ENCODE measurements at places on chromosomes 3 and 15.

DNA sequence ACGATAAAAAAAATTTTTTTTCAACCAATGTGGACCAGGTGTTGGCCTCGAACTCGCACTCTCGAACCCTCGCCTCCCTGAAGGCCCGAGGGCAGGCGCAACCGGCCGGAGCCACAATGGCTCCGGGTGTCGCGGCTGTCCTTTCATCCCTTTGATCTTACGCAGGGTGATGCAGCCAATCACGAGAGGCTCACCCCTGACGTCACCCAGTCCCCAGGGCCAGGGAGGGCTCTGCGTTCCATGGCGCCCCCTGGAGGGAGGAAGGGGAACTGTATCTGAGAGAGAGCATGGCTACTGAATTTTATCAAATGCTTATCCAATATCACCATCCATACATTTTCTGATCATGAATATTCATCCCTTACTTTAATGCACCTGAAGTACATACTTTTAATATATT lies 15.4 kb upstream of the GMNC start:
- DNase-seq: no peak

DNA sequence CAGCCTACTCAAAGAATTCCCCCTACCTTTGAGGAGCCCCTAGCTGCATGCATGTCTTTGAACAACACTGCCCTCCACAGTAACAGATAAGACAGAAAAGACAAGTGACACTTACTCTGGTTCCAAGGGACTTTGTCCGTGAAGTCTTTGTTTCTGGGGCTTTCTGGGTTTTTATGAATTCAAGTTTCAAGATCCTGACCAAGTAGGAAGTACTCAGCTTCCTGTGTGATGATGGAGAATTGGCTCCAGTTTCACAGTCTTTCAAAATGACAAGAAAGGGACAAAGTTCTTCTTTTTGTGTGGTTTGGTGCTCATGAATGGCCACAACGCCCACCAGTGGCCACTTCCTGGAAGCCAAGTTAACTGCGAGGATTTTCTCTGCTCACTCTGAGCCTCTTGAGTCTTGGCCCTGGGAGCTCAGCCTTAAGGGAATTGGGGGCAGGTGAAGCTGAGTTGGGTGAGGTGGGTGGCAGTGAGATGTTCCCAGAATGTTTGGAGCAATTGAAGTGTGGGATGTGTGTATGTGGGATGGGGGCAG lies at the start of gene CCR1:
Gene CCR1, minus strand, starts transcription at position 147 of the 538 bp plus-strand sequence. CDS start 4,000 bp downstream, outside the sequence.
- DNase-seq: no peak

- DNase-seq: no peak
These were observed 2.3 kb downstream of the SUCNR1 start for GRCh38 chr3:151875759-151876158.

GRCh38 chr15:77966540-77967234 lies 110.8 kb downstream of the TBC1D2B start:
- peak; percentile 42 for DNase-seq

DNA sequence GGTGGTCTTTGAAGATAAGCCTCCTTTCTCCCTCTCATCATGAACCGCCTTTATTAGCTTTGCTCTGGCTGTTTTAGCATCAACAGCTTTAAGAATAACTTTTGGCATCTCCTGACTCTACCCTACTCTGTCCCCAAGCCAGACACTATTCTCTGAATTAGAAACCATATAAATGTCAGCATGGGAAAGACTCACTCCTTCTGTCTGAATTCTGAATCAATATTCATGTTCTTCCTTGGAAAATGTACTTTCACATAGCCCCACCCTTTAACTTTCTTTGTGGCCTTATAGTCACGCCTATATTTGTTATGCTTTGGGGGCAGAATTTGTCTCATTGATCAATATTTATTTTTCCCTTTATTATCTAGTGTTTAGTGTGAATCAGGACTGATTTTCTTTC lies 131.7 kb upstream of the NR2E3 start:
- no peak for DNase-seq

- DNase-seq: no peak
These were observed 40.2 kb downstream of the TRANK1 start for GRCh38 chr3:36904641-36905040.

GRCh38 chr3:53753518-53754183 lies 92.6 kb downstream of the CHDH start:
- no peak for DNase-seq

- DNase-seq: no peak
These were observed 106.9 kb upstream of the CD96 start for GRCh38 chr3:111434941-111435622.

GRCh38 chr15:69729167-69729748 lies 276.6 kb downstream of the RPLP1 start:
- DNase-seq: peak; percentile 53

- DNase-seq: no peak
These were observed 370.5 kb downstream of the CTNNB1 start for GRCh38 chr3:41569632-41570305.

DNA sequence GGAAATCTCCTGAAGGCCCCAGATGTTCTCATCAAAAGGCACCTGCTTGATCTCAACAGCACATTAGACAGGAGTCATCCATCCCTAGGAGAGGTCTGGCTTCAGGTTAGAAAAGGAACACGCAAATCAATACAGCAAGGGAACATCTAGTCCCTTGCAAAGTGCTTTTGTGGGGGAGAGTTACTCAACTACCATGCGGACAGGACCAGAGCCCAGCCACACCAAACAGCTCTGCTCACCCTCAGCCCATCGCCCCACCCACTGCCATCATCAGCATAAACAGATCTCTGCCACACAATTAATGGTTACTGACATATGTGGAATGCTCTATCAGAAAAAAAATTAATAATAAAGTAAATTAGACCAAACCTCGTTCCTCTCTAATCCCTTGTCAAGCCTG lies 85.6 kb downstream of the MYLK start:
- DNase-seq: no peak

DNA sequence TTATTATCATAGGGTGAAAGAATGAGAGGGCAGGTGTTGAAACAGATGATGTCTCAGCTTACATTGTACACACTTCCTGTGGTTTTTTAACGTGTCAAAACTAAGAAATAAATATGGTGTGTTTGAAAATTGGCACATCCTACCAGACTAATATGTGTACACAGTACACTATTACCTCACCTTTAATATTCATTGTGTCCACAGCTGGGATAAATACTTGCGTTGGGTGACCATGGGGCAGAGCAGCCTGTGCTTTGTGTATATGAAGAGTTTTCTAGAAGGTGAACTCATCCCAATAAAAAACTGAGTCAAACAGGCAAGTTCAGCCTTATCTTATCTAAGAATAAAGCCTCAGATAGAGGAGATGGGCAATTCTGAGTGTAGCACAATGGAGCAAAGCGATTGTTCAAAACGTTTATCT lies 17.3 kb downstream of the SUCNR1 start:
- no peak for DNase-seq

DNA sequence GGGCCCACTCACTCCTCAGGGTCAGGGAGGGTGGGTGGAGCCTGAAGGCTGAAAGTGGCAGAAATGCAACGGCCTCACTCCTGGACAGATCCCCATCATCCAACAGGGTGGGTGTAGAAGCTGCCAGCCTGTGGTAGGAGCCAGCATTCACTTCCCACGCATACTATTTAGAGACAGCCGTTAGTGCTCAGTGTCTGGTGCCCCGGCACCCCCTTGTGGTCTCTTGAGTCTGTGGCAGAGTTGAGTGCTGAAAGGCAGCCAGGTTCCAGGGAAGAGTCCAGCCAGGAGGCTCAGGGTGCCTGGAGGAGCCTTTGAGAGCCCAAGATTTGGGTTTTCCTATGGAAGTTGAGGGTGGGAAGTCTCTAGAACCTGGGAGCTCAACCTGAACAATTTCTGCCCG lies 2.1 kb upstream of the GNAT1 start:
- DNase-seq: no peak

DNA sequence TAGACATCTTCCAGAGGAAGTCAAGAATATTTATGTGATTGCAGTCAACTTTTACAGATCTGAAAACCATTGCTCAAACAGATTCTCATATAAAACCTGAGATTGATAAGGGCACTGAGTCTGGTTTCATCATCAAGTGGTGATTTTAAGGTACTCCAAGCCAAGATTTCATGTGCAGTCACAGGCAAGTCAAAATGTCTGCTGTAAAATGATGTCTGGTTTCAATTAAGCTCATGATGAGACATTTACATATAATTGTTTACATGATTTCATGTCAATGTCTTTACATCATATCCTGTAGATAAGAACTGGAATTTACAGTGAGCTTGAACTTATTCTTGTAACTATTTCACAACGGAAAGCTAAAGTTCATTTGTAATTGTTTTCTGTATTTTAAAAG lies 1215.5 kb downstream of the ROBO2 start:
- DNase-seq: no peak

DNA sequence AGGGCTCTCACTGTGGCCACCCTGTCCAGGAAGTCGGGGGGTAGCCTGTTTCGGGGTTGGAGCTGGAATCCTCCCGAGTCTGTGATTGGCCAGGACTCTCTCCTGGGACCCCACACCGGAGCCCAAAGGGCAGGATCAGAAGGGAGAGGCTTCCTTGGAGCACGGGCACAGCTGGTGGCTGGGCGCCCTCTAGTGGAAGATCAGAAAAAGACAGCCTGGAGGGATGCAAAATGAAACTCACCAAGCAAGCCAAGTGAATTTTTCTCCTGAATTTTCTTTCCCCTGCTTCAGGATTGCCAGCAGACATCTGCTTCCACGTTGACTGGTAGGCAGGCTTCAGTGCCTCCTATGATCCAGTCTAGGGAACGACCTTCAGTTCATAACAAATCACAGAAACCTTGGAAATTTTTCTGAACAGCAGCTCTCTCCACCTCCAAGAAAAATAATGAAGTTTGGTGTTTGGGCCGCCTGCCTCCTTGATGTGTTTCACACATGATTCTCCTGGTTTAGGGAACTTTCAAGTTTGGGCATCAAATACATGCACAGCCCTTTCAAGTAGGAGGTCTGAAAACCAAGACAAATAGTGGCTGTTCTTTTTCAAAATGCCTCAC lies 224.6 kb downstream of the VPS13C start:
- DNase-seq: peak; percentile 24

GRCh38 chr15:78550815-78551214 lies 10.6 kb downstream of the PSMA4 start:
- no peak for DNase-seq

DNA sequence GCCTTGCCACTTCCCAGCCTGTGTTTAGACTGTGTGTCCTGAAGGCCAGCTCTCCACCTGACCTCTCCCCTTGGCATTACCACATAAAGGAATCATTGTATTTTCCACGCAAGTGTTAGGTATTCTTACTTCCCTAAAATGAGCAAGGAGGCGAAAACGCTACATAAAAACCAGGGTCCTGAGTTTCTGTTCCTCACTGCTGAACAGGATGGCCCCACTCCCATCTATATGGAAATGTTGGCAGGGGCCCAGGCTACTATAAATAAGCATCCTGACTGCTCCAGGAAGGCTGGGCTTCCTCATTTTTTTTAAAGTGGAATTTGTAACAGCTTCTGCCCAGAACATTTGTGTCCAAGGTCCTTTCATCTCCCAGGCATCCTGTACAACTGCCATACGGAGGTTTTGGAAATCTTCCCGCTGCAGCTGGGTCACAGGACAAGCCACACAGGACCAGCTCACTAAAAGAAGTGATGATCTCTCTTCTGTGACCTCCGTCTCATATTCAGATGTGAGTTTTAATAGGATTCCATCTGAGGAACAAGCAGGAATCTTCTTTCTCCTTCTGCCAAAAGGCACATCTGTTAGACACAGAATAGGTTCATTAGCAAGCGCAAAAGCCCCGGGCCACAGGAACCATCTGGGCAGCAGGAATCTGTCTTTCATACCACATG lies 56.4 kb upstream of the LIMD1 start:
- no peak for DNase-seq

GRCh38 chr3:175346573-175347356 lies 487.6 kb downstream of the NAALADL2 start:
- DNase-seq: no peak

- no peak for DNase-seq
These were observed 1.0 kb downstream of the TSC22D2 start for GRCh38 chr3:150409125-150409511.

DNA sequence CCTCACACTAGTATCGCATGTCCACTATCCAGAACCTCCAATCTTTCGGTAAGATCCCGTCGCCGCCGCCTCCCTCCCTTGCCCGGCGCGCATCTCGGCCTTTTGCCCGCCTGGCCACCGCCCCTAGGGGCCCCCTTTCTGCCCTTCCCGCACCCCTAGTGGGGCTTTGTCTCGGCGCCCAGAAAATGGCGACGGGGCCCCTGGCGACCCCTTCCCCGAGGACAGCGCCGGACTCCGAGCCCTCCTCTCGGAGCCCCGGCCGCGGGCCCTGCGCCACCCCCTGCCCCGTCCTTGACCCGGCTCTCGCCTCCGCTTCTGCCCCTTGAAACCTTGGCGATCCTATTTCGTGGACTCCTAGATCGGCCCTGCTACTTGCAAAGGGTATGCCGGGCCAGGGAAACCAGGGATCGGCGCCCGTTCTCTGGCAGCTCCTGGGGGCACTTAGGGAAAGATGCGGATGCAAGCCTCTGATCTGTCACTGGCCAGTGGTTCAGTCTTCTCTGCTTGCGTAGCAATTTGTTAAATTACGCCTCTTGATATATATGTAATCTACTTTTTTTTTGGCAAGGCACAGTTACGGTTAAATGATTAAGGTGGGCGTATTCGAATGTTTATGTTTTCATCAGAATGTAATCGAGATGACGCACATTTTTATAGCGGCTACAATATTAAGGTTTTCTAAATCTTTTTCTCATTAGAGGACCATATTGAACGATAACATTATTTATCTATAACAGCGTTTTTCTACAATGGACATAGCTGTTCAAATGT lies 603 bp downstream of the EIF1B start:
- DNase-seq: no peak

Measured in stimulated activated CD8-positive, alpha-beta memory T cell treated with anti-CD3 and anti-CD28 coated beads, Interleukin-7, amount 100 ng/mL, for 1 hour (primary cell).